Glomerular endothelial cell (primary cell): ENCODE measurements at places on chromosomes 7 and 10. TPM values are rescaled to one million over a fixed set of nuclear protein-coding genes. Genes with fewer than 3 reads are reported as not detected.

The NUPR2 gene
- total RNA-seq: not detected in 2 replicates

The TSPAN12 gene
- total RNA-seq: 17.6 and 20.7 TPM in 2 replicates

The PNLIPRP3 gene
- total RNA-seq: not detected in 2 replicates

The TEX36 gene
- not detected in 2 replicates for total RNA-seq

The SLC13A4 gene
- total RNA-seq: not detected in 2 replicates

The CCL24 gene
- total RNA-seq: not detected in 2 replicates

The PHYHIPL gene
- total RNA-seq: not detected in 2 replicates

The ASZ1 gene
- total RNA-seq: not detected in 2 replicates

The VAX1 gene
- total RNA-seq: not detected in 2 replicates

- DNase-seq: no peak
Measured at GRCh38 chr7:45072131-45073030, 16.4 kb downstream of the NACAD start.

GRCh38 chr10:118542205-118542604, 53.2 kb downstream of the PRLHR start:
- no peak for DNase-seq

DNA sequence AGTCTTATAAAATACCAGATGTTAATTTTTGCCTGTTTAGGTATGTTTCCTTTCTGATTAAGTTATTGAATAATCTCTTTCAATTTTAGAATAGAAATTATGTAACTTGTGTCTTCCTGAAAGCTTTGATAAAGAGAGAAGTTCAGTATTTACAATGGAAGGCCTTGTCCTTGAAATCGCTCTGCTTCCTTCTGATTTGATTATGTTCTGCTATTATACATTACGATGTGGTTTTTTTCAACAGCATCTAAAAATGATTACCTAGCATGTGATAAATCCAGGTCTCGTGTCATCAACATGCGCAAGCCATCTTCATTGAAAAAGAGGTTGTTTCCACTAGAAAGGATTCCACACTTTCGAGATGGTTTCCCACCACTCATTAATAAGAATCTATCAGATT, 96.5 kb upstream of the SLC26A5 start:
- DNase-seq: no peak

GRCh38 chr10:69703766-69704630, 74.0 kb downstream of the FAM241B start:
- no peak for DNase-seq

- DNase-seq: no peak
Measured at GRCh38 chr10:79380125-79380945, 33.1 kb downstream of the PPIF start.

GRCh38 chr10:31803606-31804351, 124.9 kb downstream of the ARHGAP12 start:
- no peak for DNase-seq

GRCh38 chr7:47080816-47081215, 501.1 kb downstream of the TNS3 start:
- no peak for DNase-seq

DNA sequence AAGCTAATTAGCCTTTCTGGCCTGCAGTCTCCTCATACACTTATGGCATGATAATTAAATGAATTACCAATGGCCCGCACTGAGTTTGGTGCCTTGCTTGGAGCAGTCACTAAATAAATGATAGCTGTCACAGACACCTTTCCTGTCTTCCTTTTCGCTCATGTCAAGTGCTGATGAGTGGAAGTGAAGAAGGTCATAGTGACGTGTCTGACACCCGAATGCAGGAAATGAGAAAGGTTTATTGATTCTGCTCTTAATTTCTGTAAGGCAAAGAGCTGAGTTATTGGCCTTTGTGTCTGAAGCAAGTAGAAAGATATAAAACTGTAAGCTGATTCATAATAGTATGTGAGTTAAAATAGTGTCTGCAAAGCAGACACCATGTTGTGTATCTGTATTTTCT, 13.2 kb upstream of the ESYT2 start:
- no peak for DNase-seq

DNA sequence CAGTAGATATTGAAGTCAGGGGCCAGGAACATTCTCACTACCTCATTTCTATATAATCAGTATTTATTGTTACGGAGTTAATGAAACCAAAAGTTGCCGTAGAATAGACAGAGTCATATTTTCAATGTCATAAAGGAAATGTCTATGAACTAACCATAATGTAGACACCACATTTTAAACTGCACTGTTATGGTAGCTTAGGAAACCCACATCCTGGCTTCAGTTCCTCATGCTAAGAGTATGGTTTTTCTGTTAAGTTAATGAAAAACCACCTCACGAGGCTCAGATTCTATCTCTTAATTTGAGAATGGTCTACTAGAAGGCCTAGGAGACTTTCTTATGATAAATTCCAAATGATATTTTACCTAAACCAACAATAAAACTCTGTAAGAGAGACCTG, 166.5 kb downstream of the TMEM26 start:
- no peak for DNase-seq

DNA sequence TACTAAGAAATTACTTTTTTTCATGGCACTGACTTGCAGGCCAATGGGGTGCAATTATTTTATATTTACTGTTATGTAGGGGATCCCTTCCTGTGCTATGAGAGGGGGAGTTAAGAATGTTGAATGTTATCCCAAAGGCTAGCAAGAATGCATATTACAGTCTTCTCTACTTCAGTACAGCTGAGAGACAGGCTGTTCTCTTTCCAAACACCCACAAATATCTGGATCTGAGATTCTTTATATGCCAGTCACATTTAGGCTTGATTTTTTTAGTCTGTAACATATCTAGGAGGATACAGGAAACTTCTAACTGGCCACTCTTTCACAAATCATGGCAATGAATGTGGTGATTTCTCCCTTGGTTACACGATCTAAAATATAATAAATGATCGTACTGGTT, 266.4 kb upstream of the FZD8 start:
- DNase-seq: no peak

DNA sequence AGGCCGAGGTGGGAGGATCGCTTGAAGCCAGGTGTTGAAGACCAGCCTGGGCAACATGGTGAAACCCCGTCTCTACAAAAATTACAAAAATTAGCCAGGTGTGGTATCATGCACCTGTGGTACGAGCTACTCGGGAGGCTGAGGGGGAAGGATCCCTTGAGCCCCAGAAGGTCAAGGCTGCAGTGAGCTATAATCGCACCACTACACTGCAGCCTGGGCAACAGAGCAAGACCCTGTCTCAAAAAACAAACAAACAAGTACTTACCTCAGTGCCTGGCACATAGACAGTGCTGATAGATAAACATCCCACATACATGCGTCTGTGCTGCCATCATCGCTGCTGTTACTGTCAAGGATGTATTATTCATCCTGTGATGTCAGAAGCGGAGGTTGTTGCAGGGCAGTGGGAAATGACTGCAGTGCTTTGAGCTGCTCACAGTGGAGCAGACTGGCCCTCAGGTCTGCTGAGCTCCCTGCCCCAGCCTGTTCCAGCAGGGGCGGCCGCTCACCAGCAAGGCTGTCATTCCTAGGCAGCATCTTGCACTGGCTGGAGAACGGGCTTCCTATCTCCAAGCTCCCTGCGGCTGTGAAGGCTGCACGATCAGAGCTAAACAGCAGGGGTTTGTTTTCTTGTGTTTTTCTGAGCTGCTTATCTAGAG, 18.6 kb downstream of the FOXK1 start:
- peak; percentile 94 for DNase-seq

DNA sequence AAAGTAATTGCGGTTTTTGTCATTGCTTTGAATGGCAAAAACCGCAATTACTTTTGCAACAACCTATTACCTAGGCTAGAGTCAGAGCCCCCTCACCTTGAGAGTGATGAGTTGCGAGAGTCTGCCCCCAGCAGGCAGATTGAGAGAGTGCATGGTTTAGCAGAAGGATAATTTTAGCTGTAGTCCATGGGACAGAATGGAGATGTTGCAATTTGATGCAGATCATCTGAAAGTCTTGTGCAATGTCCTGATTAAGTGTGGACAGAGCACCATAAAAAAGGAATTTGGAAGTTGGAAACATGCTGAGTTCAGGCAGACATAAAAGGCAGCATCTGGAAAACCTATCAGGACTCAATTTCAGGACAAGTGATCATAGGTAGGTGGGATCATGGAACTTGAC, 48.7 kb downstream of the GPR141 start:
- DNase-seq: no peak

DNA sequence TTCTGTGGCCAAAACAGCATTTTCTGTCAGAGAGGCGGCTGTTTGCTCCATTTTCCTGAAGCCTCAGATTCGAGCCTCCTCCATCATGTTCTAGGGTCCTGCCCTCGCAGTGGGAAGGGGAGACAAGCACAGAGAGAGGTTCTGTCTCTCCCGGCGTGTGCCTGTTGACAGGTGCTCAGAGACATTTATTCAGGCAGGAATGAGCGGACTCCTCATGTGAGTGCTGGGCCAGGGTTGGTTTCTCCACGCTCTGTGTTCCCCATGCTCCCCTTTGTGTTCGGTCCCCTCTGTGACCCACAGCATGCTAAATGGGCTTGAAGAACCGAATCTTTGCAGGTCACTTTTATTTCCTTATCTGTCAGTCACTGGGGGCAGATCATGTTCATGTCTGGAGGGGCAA, 374.6 kb downstream of the GLRX3 start:
- no peak for DNase-seq

- no peak for DNase-seq
Measured at GRCh38 chr10:58994226-58995057, 182.0 kb upstream of the PHYHIPL start.
